ENCODE measurements at places on chromosomes 12 and 14.

DNA sequence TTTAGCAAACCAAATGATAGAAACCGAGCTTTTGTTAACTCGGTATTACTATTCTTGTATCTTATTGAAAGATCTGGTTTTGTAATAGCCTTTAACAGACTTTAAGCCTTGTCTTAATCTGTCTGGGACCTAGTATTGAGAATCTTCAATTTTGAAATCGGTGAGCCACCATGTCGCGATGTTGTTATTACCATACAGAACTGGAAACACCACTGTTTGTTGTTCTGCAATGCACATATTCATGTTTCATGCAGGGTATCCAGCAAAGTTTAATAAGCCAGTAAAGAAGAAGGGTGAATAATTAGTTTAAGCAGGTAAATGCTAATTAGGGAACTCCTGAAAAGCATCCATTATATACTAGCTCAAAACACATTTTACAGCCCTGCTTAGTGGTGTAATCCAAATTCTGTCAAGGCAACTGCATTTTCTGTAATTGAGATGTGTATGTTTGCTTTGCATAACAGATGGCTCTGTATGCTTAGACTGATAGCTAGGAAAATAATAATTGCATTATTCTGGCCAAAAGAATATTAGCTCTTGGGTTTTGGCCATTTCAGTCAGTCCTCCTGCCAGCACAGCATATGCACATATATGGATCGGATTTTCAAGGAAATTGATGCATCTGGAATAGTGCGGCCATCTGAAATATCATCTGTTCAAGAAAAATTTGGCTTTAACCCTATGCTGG, 389.2 kb downstream of the EGLN3 start:
- DNase-seq = no peak

- no peak for DNase-seq
These were observed 30.0 kb upstream of the LRRK2 start for GRCh38 chr12:40194846-40195245.

DNA sequence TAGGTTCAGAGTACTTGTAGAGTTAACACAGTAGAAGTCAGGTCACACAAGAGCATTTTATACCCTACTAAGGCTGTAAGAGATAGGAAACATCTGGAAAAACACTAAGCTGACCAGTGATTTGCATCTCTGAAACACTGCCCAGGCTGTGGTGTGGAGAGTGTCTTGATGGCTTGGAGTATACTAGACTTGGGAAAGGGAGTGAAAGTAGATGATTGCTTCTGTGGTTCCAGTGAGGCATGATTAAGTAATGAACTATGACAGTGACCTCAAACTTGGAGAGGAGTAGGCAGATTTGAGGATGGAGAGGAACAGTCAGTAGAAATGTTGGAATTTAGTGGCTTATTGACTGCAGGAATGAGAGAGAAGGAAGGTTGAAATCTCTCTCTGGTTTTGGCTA, 201.2 kb downstream of the FLRT2 start:
- no peak for DNase-seq

DNA sequence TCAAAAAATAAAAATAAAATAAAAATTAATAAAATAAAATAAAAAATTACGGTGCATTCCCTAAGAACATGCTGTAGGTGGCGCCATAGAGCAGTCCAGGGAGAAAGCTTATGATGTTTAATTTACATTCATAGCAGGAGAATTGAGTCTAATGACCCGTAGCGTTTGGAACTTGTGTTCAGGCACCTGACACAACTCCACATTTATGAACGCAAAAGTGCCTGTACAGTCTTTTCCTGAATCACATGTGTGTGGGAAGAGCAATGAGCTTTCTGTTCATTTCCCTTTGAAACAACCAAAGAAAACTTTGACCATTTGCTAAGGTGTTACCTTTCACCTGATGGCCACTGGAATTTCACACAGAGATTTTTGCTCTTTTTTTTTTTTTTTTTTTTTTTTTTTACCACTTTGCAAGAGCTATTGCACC, 60.6 kb upstream of the KCNA1 start:
- no peak for DNase-seq

- DNase-seq = no peak
These were observed 13.1 kb downstream of the MYBPC1 start for GRCh38 chr12:101607894-101608293.

DNA sequence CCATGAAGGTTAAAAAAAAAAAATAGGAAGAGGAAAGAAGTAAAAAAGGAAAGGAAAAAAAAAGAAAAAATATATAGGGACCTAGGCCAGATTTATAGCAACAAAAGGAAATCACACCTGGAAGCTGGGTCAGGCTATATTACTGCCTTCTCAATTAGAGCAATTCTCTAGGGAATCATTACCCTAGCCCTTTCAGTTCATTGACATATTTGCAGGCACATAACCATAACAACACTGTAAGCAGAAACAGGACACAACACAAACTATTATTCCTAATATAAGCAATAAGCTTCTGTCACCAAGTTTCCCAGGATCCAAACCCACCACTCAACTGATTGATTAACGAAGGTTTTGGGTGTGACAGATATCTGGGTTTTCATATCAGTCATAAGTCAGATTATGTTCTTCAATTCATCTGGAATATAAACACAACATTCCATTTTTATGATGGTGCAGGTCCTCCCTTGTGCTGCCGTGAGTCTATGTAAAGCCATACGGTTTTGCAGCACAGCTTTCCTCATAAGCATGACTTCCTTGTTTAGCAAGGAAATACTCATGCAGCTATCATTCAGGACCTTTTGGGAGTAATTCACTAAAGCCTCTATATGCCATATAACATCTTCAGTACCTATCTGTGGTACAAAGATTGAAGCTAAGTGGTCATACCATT, 4.2 kb downstream of the PCNX4 start:
- no peak for DNase-seq

GRCh38 chr12:120972870-120973543, 5.3 kb upstream of the HNF1A start:
- DNase-seq = no peak

GRCh38 chr12:6118891-6119568, 5.4 kb downstream of the VWF start:
- no peak for DNase-seq

GRCh38 chr14:20792556-20792955, 10.1 kb downstream of the RNASE1 start:
- no peak for DNase-seq

DNA sequence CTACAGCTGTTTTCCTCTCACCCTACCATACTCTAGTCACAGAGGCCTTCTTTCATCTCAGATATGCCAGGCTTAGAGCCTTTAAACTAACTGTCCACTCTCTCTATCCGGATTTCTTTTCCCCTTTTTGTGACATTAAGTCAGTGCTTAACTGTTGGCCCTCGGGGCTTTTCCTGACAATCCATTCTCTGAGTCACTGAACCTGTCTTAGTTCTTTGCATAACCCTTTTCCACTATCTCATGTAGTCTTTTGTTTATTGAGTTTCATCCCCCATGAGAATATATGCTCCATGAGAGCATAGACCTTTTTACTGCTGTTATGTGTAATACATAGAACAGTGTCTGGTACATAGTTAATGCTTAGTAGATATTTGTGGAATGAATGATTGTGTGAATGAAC, 68.7 kb downstream of the PLEKHA5 start:
- DNase-seq = no peak

- no peak for DNase-seq
These were observed 303.5 kb upstream of the SFSWAP start for GRCh38 chr12:131407221-131408035.

DNA sequence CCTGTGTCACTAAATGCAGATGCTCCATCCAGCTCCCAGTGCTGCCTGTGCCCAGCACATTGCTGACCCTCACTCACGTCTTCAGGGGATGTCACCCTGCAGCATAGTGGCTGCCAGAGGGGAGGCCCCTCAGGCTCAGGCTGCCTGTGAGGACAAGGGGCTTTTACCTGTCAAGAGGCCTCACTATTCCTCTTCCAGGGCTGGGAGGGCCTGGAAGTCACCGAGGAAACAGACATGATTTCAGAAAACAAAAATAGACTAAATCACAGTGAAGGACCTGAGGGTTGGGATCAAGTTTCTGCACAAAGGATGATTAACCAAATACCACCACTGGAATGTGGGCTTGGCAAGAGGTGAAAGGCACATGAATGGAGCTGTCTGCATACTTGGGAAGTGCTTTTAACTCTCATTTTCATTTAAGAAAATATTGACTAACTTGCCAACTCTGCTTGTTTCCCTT, 1202.3 kb downstream of the BCL11B start:
- no peak for DNase-seq

DNA sequence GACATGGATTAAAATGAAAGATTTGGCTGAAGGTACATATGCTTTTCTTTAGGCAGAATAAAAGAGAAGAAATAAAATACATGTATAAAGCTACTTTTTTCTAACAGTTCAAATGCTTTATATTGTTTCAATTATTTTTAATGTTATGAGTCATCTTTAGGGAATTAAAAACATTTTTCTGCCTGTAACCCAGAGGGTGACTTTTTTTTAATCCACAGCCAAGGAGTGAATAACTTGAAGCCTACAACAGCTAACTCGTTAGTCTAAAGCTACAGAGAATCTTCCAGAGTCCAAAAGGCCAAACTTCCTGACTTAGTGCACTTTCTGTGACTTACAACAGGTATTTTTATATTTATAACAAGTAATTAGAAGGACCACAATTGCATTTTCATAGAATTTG, 151.6 kb downstream of the SEC23A start:
- DNase-seq = no peak

DNA sequence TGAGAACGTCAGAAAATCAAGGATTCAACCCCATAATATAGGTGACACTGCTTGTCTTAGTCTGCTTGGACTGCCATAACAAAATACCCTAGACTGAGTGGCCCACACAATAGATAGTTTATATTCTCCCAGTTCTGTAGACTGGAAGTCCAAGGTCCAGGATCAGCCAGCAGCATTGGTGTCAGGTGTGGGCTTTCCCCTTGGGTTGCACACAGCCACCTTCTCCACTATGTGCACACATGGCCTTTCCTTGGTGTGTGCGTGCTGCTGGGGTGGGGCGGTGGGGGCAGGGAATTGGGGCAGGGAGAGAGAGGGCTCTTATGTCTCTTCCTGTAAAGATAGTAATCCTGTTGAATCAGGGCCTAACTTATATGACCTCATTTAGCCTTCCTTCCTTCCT, 106.4 kb downstream of the SLC25A47 start:
- no peak for DNase-seq

- DNase-seq = no peak
These were observed 144.0 kb downstream of the ADAMTS20 start for GRCh38 chr12:43407816-43408645.

GRCh38 chr12:52643233-52644077, 8.6 kb downstream of the KRT2 start:
- DNase-seq = no peak

DNA sequence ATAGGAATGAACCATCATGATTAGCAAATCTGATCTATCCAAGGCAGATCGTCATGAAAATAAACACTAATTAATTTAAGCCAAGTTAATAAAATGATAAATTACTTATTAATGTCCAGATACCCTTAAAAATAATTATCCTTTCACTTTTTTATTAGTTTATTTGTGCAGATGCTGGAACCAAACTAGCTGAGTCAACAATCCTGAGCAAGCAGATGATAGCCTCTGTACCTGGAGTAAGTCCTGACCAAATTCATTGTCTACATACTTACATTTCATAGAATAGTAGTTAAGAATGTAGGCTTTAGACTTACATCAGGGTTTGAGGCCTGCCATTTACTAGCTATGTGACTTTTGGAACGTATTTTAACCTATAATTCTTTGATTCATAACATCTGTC, 105.8 kb downstream of the PRIMA1 start:
- no peak for DNase-seq

Measured in stimulated activated naive CD4-positive, alpha-beta T cell treated with Interleukin-2 at 50 U/mL for 16 hours (primary cell).